Naive thymus-derived CD4-positive, alpha-beta T cell (primary cell): ENCODE measurements at places on chromosomes 16 and 17. TPM values are rescaled to one million over a fixed set of nuclear protein-coding genes. Genes with fewer than 3 reads are reported as not detected.
A peak's percentile ranks its signal among the peaks of the same experiment; 100 is the strongest.

- H3K27me3 ChIP-seq: no peaks in the 10 kb centered on the region
- no peaks in the 10 kb centered on the region for H3K4me1 ChIP-seq
- no peak for DNase-seq
- H3K27ac ChIP-seq: no peak overlapping the region
Measured at GRCh38 chr16:766820-767640, 6.5 kb downstream of the MSLN start.

- H3K27me3 ChIP-seq: no peaks in the 10 kb centered on the region
- peak overlapping the region; percentile 85 for H3K27ac ChIP-seq
- peak; percentile 27 for DNase-seq
- peak overlapping the region; percentile 97 for H3K4me3 ChIP-seq
Measured at GRCh38 chr17:32007463-32008298, 498 bp downstream of the LRRC37B start.

DNA sequence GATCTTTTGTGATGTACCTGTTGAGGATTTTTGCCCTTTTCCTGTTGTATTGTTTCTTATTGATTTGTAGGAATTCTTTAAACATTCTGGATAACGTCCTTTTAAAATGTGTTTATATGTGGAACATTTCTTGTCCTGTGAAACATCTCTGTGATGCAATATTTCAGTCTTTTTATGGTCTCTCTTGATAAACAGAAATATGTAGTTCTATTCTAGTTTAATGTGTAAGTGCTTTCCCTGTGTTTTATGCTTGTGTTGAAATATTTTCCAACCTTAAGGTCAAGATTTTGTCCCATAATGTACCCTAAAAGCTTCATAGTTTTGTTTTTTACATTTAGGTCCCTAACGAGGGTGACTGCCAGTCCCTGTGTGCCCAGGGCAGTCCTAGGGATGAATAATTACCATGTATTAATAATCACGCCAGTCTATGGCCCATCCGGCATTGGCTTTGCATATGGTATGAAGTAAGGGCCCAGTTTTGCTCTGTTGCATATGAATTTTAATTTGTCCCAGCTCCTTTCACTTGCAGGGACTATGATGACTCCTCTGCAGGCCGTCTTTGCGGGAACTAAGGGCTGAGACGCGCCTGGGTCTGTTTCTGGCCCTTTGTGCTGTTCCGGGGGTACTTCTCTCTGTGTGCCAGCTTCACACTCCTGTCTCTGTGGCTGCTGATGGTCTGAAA, 44.2 kb downstream of the RPTOR start:
- no peaks in the 10 kb centered on the region for H3K27me3 ChIP-seq
- H3K4me1 ChIP-seq: no peaks in the 10 kb centered on the region
- no peak overlapping the region for H3K27ac ChIP-seq
- no peak for DNase-seq

DNA sequence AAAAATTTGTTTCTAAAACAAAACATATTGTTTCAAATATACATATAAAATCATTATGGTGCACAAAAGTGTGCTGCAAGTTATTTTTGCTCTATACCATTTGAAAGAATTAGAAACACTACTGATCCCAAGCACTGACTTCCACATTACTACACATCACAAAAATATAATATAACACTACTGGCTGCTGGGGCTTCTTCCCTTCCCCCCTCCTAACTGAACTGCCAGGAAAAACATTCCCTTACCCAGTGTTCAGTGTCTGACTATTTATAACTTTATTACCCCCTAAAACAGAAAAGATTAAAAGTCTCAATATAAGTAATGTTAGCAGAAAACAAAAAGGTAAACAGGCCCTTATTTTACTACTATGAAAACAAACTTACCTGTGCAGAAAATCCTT, 36.9 kb downstream of the GPATCH8 start:
- no peaks in the 10 kb centered on the region for H3K27me3 ChIP-seq
- no peak overlapping the region for H3K4me3 ChIP-seq
- H3K36me3 ChIP-seq: no peaks in the 10 kb centered on the region
- no peak for DNase-seq

The ADPRM gene
- total RNA-seq: 15.9 and 16.4 TPM in 2 replicates

- no peaks in the 10 kb centered on the region for H3K27me3 ChIP-seq
- no peaks in the 10 kb centered on the region for H3K4me1 ChIP-seq
- H3K4me3 ChIP-seq: no peak overlapping the region
- no peaks in the 10 kb centered on the region for H3K36me3 ChIP-seq
- H3K27ac ChIP-seq: no peak overlapping the region
Measured at GRCh38 chr17:73694491-73694890, 50.2 kb upstream of the SDK2 start.

GRCh38 chr17:60601447-60602384, 1.7 kb downstream of the PPM1D start:
- H3K4me3 ChIP-seq: peak overlapping the region; percentile 70
- H3K27ac ChIP-seq: peak overlapping the region; percentile 88
- H3K4me1 ChIP-seq: peaks cover 13% of the 10 kb centered on the region
- peaks cover 8% of the 10 kb centered on the region for H3K36me3 ChIP-seq

GRCh38 chr16:51636920-51637769, 486.1 kb upstream of the SALL1 start:
- no peak for DNase-seq
- no peaks in the 10 kb centered on the region for H3K36me3 ChIP-seq
- no peaks in the 10 kb centered on the region for H3K4me1 ChIP-seq
- H3K27me3 ChIP-seq: no peaks in the 10 kb centered on the region
- H3K27ac ChIP-seq: no peak overlapping the region

The RNU2-1 gene
- 3,201 TPM for total RNA-seq

DNA sequence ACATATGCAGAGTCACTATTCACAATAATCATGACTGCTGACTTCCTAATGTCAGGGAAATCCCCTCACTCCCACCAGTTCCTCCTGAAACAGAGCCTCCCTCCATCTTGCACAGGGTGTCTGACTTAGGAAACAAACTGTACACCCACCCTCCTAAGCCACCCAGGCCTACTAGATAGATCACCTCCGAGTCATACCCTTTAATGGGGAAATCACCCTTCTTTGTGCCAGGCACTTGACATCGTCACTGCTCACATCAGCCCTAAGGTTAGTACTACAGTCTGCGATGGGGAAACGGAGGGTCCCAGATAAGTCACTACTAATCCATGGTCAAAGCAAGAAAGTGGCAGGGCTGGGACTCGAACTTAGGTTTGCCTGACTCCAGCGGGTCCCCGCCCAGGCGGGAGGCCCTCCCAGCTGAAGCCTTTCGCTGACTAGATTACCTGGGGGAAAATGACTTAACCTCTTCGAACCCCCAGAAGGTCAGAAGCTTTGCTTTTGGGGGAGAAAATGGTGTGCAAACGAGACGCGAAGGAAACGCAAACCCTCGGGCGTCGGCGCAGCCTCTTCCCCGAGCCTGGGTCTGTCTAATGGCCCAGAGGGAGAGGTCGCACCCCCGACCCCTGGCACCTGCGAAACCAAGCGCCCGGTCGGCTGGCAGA, 3.4 kb upstream of the MLLT6 start:
- H3K36me3 ChIP-seq: no peaks in the 10 kb centered on the region
- H3K4me1 ChIP-seq: peaks cover 19% of the 10 kb centered on the region

DNA sequence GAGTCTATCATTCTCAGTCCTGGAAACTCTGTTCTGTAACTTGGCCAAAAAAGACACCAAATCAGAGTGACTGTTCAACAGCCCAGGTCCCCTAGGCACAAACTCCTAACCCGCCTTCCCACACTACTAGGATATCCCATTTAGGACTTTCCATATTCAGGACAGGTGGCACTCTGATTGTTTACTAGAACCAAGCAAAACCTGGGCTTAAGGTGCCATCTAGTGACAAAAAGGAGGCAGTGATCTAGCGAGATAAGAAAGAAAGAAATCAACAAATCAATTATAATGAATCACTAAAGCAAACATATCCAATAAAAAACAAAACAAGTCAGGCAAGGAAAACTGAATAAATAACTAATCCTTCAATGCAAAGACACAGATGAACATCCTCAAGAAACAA, 203.9 kb downstream of the CEP112 start:
- H3K27me3 ChIP-seq: no peaks in the 10 kb centered on the region
- no peaks in the 10 kb centered on the region for H3K36me3 ChIP-seq
- no peak for DNase-seq
- no peak overlapping the region for H3K27ac ChIP-seq

The SCIMP gene
- not detected in 2 replicates for total RNA-seq

DNA sequence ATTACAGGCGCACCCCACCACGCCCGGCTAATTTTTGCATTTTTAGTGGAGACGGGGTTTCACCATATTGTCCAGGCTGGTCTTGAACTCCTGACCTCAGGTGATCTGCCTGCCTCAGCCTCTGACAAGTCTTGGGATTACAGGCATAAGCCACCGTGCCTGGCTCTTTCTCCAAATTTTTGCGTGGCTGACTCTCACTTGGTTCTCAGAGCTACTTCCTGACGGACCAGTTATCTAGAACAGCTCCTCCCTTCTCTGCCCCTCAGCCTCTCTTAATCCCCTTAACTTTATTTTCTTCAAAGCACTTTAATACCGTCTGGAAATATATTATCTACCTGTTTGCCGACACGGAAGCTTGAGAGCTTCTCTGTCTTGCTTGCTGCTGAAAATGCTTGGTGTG, 4.2 kb downstream of the YPEL2 start:
- H3K4me1 ChIP-seq: peaks cover 21% of the 10 kb centered on the region
- no peak overlapping the region for H3K27ac ChIP-seq
- no peak overlapping the region for H3K4me3 ChIP-seq
- H3K27me3 ChIP-seq: no peaks in the 10 kb centered on the region

- H3K27ac ChIP-seq: no peak overlapping the region
- no peak for DNase-seq
- no peaks in the 10 kb centered on the region for H3K36me3 ChIP-seq
- H3K4me1 ChIP-seq: no peaks in the 10 kb centered on the region
Measured at GRCh38 chr17:81419319-81419885, 24.1 kb downstream of the BAHCC1 start.

- H3K27me3 ChIP-seq: no peaks in the 10 kb centered on the region
- DNase-seq: no peak
- no peak overlapping the region for H3K4me3 ChIP-seq
- H3K4me1 ChIP-seq: peaks cover 45% of the 10 kb centered on the region
Measured at GRCh38 chr17:77322514-77323412, 182.0 kb downstream of the SEC14L1 start.

DNA sequence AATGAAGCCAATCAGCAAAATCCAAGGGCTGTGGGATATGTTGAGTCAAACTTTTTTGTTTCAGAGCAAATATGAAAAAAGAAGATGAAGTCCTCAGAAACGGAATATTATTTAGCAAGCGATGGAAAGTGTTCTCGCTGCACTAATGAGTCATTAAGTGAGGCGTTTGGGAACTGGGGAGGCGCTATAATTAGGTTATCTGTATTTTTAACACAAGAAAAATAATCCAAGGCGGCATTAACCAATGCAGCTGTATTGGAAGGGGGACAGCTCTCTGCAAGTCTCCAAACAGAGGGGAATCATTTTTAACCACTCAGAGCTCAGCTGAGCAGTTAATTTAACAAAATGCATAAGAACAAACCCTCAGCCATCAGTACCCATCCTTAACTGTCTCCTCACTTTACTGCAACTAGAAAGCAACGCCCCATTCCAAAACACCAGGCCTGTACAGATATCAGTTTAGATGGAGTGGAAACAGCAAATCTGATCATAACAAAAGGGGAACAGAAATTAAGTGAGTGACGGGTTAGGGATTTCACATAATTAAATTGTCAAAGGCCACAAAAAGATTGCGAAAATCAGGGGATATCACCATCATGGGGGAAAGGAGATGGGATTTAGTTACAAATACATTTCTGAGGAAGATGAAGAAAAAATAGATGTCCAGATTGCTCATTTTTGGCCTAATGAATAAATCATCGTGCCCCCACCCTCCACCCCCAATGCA, 211.0 kb upstream of the TOX3 start:
- no peaks in the 10 kb centered on the region for H3K4me1 ChIP-seq
- no peaks in the 10 kb centered on the region for H3K36me3 ChIP-seq
- H3K4me3 ChIP-seq: no peak overlapping the region
- DNase-seq: no peak

- no peak for DNase-seq
- H3K36me3 ChIP-seq: no peaks in the 10 kb centered on the region
- peaks cover 4% of the 10 kb centered on the region for H3K4me1 ChIP-seq
- H3K27me3 ChIP-seq: no peaks in the 10 kb centered on the region
- no peak overlapping the region for H3K27ac ChIP-seq
- no peak overlapping the region for H3K4me3 ChIP-seq
Measured at GRCh38 chr17:50174444-50174843, 8.6 kb downstream of the SGCA start.

The VASN gene
- not detected in 2 replicates for total RNA-seq

DNA sequence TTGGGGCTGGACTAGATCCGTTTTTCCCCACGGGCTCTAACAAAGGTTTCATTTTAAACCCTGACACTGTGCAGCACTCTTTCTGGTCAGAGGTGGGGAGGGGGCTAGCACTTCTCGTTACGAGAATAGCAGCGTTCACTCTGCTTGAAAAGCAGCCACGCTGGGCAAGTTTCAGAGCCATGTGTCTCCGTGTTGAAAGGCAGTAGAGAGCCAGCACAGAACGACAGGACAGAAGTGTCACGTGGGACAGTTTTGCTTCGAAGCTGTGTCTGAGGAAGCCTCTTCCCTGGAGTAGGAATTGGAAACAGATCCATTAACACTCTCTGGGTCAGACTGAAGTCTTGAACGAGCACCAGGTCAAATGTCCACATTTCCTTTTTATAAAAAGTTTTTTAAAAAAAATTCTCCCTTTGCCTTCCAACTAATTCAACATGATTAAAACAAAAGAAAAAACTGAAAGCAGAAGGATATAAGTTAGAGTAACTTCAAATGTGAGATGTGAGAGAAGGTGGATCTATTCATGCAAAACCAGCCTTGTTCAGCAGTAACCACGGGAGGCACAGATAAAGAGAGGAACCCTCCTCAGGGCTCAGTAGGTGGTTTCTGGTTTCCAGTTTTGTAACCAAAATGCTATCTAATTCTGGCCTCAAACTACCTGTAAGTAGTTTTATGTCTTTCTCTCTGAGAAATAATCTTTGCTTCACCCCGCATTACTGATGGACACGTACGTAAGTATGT, 65.0 kb downstream of the SMG6 start:
- H3K4me1 ChIP-seq: no peaks in the 10 kb centered on the region
- H3K27me3 ChIP-seq: no peaks in the 10 kb centered on the region
- H3K36me3 ChIP-seq: peaks cover 5% of the 10 kb centered on the region
- H3K27ac ChIP-seq: no peak overlapping the region
- DNase-seq: no peak
